ENCODE measurements at places on chromosomes 1 and 21. TPM values are rescaled to one million over a fixed set of nuclear protein-coding genes. Genes with fewer than 3 reads are reported as not detected.
A peak's percentile ranks its signal among the peaks of the same experiment; 100 is the strongest.

DNA sequence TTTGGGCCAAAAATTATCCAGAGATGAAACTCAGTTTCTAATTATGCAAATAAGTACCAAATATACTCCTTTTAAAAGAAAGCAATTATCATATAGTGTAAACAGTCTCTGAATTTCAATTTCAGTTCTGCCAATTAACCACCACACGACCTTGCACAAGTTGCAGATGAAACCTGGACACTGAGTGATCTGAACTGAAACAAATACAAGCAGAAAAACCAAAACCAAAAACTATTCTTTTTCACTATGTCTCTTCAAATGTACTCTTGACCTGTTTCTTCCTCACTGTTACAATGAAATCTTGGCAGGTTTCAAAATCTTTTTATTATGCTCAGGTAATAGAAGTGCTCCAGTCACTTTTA is 79.2 kb downstream of the TYW3 start:
- H3K4me3 ChIP-seq = no peak overlapping the region
- no peaks in the 10 kb centered on the region for H3K27me3 ChIP-seq
- no peaks in the 10 kb centered on the region for H3K36me3 ChIP-seq
- DNase-seq = no peak
- H3K4me1 ChIP-seq = no peaks in the 10 kb centered on the region

DNA sequence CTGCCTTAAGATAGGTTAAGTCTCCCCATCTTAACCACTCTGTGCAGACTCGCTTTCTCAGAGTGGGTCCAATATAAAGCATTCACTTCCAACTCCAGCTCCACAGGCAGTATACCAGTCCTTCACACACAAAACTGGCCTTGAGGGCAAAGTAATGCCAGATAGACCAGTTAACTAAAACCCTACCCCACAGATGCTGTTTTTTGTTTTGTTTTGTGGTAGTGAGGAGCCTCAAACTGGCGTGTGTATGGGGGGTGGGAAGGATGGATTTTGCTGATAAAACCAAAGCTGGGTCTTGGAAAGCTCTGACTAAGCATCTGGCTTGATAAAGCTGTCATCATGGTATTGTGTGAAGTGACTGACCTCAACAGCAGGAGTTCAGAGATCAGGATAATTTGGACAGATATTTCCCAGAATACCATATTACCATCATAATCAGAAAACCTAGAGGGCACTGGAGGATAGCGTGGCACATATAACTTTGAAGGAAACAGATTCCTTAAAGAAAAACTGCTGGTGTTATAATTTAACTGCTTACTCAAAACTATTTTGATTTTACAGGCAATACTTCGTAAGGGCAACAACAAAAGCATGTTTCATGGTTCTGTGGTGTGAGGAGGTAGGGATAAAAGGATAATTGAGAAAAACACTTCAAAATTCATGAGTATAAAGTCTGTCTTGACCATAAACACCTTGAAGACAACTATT is 29.6 kb upstream of the CPLANE2 start:
- H3K27ac ChIP-seq = no peak overlapping the region
- peaks cover 14% of the 10 kb centered on the region for H3K4me1 ChIP-seq
- no peak overlapping the region for H3K4me3 ChIP-seq
- DNase-seq = no peak
- no peaks in the 10 kb centered on the region for H3K36me3 ChIP-seq
- no peaks in the 10 kb centered on the region for H3K27me3 ChIP-seq

DNA sequence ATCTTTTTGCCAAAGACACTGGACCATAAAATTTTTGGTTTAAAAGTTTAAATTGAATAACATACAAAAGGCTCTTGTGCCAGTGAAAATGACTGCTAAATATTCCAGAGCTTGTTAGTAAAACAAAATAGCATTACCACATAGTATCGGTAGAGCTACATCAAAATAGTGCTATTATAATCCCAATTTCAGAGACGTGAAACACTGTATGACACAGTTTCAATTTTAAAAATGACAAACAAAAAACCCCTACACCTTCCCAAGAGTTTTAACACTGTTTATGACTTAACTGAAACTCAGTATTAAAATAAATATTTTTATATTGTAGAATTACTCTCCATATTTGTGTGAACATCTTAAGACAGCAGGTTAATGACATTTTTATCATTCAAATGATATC is 7.0 kb downstream of the SLC30A1 start:
- no peaks in the 10 kb centered on the region for H3K27me3 ChIP-seq
- peaks cover 23% of the 10 kb centered on the region for H3K4me1 ChIP-seq
- DNase-seq = no peak
- peaks cover 35% of the 10 kb centered on the region for H3K36me3 ChIP-seq
- H3K4me3 ChIP-seq = no peak overlapping the region

Gene SPATA17
- total RNA-seq = 1.5 TPM

Gene ATAD3C
- total RNA-seq = under 0.01 TPM

Gene CD244
- total RNA-seq = not detected

DNA sequence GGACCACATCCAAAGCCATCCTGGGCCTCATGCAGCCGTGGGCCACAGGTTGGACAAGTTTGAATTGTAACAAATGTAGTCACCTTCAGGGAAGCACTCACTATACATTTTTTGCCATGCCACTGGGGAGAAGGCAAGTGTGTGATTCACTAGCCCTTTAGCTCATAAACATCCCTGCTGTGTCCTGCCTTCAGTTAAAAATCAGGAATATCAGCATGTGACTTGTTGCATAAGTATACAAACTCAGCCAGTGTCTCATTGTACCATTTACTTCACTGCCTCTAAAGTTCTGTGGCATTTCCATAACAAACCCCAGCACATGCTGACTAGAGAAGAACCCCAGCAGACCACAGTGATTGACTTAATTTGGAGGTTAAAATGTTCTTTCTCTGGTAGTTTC is 142.0 kb upstream of the C1orf105 start:
- no peaks in the 10 kb centered on the region for H3K27me3 ChIP-seq
- peak overlapping the region; percentile 46 for H3K27ac ChIP-seq
- no peak for DNase-seq
- no peak overlapping the region for H3K4me3 ChIP-seq
- H3K4me1 ChIP-seq = peaks cover 29% of the 10 kb centered on the region
- H3K36me3 ChIP-seq = no peaks in the 10 kb centered on the region

DNA sequence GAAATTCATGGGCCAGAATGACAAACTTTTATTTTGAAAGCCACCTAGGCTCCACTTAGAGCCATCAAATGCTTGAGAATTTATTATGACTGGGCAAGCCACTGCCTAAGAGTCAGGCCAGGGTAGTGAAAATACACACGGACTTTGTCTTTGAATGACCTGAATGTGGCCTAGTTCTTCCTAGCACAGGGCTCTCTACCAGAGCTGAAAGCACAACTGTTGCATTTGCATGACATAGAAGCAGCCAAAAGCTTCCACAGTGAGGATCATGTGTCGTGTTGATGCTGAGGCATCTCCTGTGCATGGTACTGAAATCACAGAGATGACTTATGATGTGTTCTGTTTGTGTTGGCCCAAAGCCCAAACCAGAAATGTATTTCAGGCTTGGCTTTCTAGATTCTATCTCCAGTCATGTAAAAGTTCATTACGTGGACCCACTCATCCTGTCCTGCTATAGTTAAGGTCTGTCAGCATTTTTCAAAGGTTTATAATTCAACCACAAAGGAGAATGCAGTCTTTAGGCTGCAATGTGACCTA is 164.0 kb upstream of the UBE2U start:
- peaks cover 62% of the 10 kb centered on the region for H3K4me1 ChIP-seq
- peak; percentile 75 for DNase-seq
- no peaks in the 10 kb centered on the region for H3K36me3 ChIP-seq
- H3K27ac ChIP-seq = peak overlapping the region; percentile 94
- no peaks in the 10 kb centered on the region for H3K27me3 ChIP-seq
- H3K4me3 ChIP-seq = no peak overlapping the region

- H3K27ac ChIP-seq = no peak overlapping the region
- H3K36me3 ChIP-seq = peaks cover 7% of the 10 kb centered on the region
- no peaks in the 10 kb centered on the region for H3K27me3 ChIP-seq
- H3K4me1 ChIP-seq = peaks cover 7% of the 10 kb centered on the region
- peak; percentile 52 for DNase-seq
These were observed 42.7 kb upstream of the SLC16A1 start for GRCh38 chr1:112998592-112999235.

DNA sequence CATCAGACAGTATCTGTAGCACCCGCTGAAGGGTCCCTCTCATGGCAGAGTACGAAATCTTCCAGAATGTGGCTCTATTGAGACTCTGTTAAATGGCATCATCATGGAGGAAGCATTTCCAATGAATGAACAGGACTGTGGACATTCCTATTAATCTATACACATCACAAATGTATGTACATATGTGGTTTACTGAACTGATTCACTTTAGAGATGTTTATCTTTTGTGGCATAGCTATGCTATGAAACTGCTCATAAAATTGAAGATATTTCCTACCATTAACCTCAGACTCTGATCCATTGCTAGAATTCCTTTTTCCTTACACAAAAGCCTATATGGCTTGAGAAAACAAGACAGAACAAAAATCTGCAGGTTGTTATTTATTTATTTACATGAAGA is 259.6 kb upstream of the RRP15 start:
- H3K36me3 ChIP-seq = no peaks in the 10 kb centered on the region
- no peaks in the 10 kb centered on the region for H3K27me3 ChIP-seq
- DNase-seq = no peak
- H3K4me3 ChIP-seq = no peak overlapping the region

DNA sequence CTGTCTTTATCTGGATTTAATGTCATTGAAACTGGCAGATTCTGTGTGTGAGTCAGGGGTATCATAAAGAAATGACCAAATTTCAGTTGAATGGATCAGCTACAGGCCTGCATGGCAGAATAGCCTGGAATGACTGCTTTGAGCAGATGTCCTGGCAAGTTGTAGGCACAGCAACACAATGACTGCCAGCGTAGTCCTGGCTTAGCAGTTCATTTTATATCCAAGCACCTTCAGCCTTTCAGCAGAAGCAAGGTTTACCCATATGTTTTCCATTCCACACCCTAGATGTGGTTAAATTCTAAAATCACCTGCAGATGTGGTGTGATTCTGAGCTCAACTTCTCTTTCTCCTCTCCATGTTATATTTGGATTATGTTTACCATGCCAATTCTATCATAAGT is 22.3 kb upstream of the PTGFR start:
- H3K36me3 ChIP-seq = no peaks in the 10 kb centered on the region
- DNase-seq = no peak
- H3K27ac ChIP-seq = no peak overlapping the region
- H3K27me3 ChIP-seq = no peaks in the 10 kb centered on the region

GRCh38 chr1:29120947-29121485 is 2.7 kb downstream of the TMEM200B start:
- no peaks in the 10 kb centered on the region for H3K27me3 ChIP-seq
- H3K4me3 ChIP-seq = no peak overlapping the region
- H3K36me3 ChIP-seq = no peaks in the 10 kb centered on the region
- peaks cover 12% of the 10 kb centered on the region for H3K4me1 ChIP-seq

- no peak for DNase-seq
- no peaks in the 10 kb centered on the region for H3K4me1 ChIP-seq
- no peak overlapping the region for H3K4me3 ChIP-seq
These were observed 31.0 kb downstream of the CD53 start for GRCh38 chr1:110903853-110904500.
